ENCODE measurements at places on chromosomes 12 and 14. TPM values are rescaled to one million over a fixed set of nuclear protein-coding genes. Genes with fewer than 3 reads are reported as not detected.

Gene COCH
- not detected for total RNA-seq

GRCh38 chr12:115320967-115321366, 637.0 kb upstream of the TBX3 start:
- DNase-seq = peak; percentile 22

Gene IPO4
- total RNA-seq = 44.0 TPM

- DNase-seq = no peak
Observed at GRCh38 chr12:57460468-57460784, 841 bp downstream of the GLI1 start.

DNA sequence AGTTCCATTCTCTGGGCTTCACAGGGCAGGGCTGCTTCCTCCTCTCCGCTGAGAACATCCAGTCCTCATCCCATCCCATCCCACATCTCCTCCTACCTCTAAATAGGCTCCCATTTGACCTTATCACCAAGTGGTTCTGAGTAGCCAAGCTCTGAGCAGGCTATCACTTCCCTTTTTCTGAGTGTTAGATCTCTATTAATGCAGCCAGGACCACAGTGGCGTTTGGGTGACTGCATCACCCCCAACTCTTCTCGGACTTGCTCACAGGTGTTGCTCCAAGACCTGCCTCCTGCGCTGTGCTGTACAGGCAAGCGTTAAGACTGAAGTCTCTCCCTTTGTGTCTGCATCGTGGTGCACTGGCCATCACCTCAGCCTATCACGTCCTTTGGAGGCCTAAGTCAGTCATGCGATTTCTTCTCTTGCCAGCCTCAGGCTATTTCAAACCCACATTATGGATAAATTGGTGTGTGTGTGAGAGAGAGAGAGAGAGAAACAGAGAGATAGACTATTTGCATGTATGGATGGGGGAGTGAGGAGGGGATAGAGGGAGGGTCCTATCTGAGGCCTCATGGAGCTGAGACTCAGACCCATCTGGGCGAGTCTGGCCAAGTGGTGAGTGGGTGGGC, 12.4 kb upstream of the HHIPL1 start:
- no peak for DNase-seq

Gene CMKLR1
- total RNA-seq = not detected

Gene HOXC10
- total RNA-seq = not detected

Gene P2RX2
- not detected for total RNA-seq

Gene CLEC2B
- total RNA-seq = 16.5 TPM

DNA sequence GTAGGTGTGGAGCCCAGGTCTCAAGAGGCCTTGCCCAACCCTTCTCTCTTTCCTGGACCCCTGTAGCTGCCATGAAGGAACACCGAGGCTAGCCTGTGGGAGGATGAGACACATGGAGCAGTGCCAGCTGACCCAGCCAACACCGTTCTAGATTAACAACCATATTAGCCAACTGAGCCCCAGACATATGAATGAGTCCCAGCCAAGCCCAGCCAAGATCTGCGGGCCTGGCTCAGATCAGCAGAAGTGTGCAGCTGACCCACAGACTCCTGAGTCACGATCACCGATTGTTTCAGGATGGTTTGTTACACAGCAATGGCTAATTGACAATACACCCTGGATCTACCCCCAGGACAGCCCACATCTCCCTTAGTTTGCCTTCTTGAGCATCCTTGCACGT, 82.1 kb downstream of the NTF3 start:
- no peak for DNase-seq

- peak; percentile 75 for DNase-seq
Observed at GRCh38 chr12:106108185-106108835, 30.4 kb downstream of the NUAK1 start.

DNA sequence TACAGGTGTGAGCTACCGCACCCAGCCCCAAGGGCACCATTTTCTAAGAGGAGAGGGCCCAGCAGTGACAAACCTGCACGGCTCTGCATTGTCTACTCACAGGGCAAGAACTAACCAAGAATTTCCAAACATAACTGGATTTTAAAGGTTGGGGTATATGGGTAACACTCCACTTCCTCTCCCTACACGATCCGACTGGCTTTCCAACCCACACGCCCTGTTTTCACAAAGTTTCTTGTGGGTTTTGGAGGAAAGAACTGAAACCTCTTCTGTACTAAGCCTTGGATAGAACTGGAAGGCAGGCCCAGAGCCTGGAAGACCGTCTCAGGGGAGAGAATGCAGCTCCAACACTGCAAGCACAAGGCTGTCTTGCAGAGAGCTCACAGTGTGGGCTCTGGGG, 24.9 kb downstream of the SNRNP35 start:
- no peak for DNase-seq

- peak; percentile 5 for DNase-seq
Observed at GRCh38 chr12:62900686-62901272, 34.2 kb downstream of the PPM1H start.

Gene HOXC12
- not detected for total RNA-seq

DNA sequence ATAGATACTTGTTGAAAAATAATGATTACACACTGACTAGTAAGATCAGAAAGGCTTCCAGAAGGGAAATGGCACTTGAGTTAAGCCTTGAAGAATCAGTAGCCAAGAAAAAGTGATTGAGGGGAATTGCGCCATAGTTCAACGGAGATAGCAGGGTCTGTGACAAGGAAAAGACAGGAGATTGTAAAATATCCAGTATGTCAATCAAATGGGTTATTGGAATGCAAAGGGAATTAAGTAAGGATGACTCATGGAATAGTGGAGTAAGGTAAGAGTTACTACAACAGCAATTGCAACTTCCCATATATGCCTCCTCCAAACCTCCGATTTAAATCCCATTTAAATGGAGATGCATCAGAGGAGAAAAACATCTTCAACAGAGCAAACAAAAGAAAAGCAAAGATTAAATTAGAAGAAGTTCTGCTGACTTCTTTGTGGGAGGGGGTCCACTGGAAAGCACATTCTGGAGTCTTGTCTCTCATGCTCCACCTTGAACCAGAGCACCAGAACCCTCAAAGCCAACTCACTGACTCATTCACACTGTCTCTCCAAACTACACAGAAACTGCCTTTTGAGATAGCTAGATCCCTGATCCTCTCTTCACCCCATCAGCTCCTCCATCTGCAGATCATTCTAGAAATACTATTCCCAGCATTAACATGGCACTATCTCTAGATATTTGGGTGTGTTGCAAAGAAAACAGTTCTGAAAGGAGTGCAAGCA, 138.2 kb downstream of the NUAK1 start:
- no peak for DNase-seq
